ENCODE measurements at places on chromosomes 5 and 9.

DNA sequence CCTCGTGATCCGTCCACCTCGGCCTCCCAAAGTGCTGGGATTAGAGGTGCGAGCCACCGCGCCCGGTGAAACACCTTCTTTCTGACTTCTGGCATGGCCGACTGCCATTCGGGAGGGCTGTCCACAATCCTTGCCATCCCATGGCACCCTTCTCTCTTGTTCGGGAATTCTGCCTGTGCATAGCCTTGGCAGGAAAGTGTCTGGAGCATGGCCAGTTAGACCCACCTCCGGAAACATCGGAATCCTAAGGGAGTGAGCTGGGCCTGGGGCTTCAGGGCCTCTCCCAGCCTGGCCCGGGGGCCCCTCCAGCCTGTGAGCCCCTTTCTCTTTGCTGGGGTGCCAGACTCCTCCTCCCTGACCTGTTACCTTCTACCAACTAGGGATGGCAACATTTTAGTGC, 1.6 kb upstream of the ARRDC1 start:
- DNase-seq: no peak

DNA sequence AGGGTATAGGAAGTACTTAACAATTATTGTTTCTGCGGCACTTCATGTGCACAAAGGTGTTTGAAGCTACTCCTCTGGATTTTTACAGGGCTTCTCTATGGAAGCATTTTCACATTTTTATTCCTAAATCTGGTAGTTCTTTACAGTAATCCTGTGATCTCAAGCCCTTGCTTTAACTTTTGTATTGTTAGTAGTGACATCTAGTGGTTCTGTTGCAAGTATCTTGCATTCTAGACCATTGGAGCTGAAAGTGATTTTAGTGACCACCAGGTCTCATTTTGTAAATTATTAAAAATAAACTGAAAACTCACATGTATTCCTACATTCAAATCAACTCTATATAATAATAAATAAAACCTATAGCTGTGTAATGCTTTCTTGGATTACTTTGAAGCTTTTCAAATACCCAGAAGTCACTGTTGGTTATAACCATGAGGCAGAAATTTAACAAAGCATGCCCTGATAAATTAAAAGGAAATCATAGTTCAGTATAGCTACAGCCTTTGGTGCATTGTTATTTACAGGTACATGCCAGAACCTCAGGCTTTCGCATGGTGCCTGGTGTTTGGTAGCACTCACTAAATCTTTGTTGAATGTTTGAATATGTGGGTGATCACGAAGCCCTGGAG, 18.9 kb downstream of the RPS23 start:
- no peak for DNase-seq

GRCh38 chr5:94908889-94909480, 290.5 kb downstream of the SLF1 start:
- no peak for DNase-seq

DNA sequence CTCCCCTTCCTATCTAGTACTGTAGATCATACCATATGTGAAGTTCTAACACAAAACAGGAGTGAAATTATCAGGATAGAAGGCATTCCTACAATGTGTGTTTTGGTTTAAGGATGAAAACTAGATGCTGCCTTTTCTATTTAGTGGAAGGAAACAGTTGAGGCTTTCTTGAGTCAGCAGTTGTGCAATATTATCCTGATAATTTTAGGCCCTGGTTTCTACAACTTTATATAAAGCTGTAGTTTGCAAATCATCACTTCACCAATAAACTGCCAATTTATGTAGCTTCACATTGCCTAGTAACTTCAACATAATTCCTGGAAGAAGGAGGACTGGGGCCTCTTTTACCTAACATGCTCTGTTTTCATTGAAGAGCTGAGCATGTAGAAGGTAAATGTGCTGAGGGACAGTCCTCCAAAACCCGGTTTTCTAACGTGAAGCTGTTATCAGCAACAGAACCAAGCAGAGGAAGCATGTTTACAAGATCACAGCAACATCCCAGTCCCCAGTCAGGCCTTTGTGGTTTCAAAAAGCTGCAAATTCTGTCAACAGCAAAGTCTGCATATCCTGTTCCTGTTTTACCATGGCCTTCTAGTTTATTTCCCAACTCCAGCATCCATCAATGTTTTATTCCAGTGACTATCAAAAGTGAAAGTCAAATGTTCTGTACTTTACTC, 513.4 kb upstream of the MEF2C start:
- DNase-seq: no peak

- peak; percentile 25 for DNase-seq
Measured at GRCh38 chr5:71778678-71779276, 59.7 kb downstream of the CARTPT start.

DNA sequence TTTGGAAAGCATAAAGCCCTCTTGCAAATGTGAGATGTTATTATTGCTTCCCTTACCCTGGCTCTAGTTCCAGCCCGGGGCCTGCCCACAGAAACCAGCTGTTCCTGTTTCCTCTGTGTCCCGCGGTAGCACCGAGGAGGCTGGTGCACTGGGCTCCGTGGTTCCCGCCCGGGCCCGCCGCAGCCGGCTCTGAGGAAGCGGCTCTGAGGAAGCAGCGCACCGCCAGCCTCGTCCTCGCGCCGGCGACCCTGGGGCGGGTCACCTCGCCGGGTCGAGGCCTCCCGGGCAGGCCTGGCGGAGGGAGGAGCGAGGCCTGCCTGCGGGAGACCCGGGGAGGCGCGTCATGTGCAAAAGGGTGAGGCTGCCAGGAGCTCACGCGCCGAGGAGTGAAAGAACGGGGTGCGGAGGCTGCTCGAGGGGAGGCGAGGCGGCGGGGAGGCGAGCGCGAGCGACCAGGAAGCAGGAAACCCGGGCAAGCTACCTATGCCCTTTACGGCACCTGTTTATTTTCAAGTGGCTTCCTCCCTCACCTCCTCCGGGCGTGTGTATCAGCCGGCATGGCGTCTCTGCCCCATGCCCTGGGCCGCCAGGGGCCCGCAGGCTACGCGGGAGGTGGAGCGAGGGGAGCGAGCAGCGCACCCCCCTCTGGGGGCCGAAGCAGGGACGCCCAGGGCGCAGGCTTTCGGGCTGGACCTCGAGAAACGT, 61.3 kb upstream of the MEGF10 start:
- no peak for DNase-seq
